SK-N-MC (cell line): ENCODE measurements at places on chromosomes 5 and 9.

GRCh38 chr9:71549023-71549422 lies 219.3 kb downstream of the CEMIP2 start:
- DNase-seq = no peak

GRCh38 chr5:1363160-1363559 lies 18.3 kb upstream of the CLPTM1L start:
- no peak for DNase-seq

- DNase-seq = no peak
Observed at GRCh38 chr9:11199335-11199734, 586.5 kb upstream of the PTPRD start.

DNA sequence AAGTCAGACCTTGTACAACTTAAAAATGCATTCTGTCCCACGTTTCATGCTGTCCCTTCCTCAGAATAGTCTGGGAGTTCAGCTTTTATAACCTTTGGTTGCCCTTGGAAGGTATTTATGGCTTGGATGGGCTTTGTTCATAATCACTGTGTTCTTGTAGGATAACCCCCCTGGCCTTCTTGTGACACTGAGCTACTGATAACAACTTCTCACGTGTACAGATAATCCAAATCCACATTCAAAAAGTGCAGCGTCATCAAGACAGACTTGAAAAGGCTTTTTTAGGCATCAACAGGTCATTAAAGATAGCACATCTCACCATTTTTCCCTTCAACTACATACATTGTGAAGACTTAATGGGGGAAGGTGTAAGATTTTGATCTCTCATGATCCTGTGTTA lies 42.0 kb downstream of the SLC1A3 start:
- DNase-seq = no peak

GRCh38 chr5:53323943-53324642 lies 156.3 kb upstream of the FST start:
- no peak for DNase-seq

DNA sequence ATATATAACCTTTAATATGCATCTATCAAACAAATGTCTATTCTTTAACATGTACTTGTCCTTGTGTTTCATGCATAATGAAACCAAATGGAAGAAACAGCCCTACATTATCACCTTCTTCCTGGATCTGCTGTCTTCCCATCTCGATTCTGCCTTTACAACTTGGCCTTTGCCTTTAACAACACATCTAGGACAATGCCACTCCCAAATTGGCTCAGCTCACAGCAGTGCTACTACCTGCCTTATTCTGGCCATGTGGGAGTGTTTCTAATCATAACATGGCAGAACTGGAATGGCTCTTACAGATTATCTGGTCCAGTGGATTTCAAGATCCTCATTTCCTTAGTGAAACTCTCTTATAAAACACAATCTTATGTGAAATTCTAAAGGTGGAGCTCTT lies 176.5 kb downstream of the CARTPT start:
- no peak for DNase-seq

DNA sequence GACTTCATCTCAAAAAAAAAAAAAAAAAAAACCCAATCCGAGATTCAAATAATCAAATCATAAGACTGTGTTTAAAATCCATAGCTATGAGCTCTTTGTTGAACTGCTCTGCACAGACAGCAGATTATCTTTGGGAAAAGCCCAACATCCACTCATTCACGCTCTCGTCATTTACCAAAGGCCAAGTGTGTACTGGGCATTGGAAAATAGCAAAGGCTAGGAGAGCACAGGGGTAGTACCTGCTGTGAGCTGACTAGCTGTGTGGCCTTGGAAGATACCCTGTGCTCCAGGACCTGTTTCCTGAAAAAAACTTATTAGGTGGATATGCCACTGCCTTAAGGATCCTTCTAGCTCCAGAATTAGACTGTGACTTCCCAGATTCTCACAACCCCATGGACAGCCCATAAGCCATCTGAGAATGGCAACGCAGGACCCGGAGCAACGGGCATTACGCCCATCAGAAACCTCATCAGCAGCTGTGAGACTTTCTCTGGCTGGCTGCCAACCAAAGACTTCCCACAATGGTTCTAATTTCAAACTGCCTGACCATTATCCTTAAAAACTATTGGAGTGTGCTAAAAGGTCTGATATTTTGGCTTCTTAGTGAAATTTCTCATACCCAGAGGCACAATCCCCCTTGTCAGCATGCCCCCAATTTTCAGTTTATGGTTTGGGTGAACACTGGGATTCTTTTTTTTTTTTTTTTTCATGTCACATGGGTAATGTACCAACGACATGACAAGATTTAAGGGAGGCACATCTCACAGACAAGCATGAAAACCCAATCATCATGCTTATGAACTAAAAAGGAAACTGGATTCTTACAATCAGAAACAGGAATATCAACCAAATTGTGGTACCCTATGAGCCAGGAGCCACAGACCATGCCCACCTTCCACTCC lies 16.8 kb downstream of the SERINC5 start:
- DNase-seq = no peak

- DNase-seq = peak; percentile 57
Observed at GRCh38 chr5:107359033-107359915, 311.5 kb downstream of the EFNA5 start.

DNA sequence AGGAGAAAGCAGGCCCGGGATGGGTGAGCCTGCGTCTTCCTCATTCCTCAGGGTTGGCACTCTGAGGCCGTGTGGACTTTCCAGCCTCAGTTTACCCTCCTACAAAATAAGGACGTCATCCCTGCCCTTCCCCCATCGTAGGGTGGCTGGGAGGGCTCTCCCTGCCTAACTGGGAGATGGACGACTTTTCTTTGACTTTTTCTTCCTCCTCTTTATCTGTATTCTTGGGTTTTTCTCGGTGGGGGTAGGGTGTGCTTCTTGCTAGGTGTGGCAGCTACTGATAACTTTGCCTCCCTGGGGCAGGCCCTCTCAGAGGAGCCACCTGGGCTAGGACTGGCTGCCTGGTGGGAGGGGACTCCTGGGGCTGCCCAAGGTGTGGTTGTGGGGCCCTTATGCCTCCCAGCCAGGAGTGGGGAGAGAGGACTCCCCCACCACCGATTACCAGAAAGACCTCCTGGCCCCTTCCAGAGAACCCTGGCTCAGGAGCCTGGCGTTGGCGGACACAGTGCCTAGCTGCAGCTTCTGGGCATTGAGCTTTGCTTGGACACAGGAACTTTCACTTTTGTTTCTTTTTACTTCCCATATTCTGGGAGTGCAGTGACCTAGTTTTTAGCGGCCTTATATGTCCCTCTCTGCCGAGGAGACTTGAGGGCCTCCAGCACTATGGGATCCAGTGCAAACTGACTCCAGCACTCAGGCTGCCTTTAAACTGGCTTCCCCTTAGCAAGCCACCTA lies 6.1 kb downstream of the GLIPR2 start:
- no peak for DNase-seq

DNA sequence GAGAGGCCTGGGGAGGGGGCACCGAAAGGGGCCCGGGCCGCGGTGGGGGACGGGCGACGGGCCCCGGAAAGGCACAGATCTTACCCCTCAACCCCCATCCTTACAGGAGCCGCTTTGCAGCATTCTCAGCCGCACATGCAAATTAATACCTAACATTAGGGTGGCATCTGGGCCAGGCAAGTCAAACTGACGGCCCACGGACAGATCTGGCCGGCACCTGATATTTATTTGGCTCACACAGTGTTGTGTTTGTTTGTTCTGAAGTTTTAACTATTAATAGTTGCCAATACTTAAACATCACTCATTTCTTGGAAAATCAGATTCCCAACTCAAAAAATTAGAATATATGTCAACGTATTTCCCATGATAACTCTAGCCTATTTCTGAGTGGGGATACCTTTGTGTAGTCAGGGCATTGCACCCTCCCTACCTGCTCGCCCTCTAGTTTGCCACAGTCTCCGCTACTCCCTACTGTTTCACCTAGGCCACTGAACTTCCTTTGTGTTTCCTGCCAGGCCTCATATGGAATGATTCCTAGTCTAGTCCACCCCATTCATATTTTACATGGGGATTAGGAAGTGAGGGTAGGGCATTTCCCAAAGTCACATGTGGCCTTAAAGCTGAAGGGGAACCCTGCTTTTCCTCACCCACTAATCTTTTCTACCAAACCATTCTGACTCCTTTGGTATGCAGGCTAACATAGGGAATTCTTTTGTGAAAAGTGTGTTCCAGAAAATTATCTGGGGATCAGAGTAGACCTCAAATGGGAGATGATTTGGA lies 71.9 kb upstream of the LARP1 start:
- no peak for DNase-seq

- no peak for DNase-seq
Observed at GRCh38 chr9:76634356-76635054, 129.7 kb upstream of the PCA3 start.

DNA sequence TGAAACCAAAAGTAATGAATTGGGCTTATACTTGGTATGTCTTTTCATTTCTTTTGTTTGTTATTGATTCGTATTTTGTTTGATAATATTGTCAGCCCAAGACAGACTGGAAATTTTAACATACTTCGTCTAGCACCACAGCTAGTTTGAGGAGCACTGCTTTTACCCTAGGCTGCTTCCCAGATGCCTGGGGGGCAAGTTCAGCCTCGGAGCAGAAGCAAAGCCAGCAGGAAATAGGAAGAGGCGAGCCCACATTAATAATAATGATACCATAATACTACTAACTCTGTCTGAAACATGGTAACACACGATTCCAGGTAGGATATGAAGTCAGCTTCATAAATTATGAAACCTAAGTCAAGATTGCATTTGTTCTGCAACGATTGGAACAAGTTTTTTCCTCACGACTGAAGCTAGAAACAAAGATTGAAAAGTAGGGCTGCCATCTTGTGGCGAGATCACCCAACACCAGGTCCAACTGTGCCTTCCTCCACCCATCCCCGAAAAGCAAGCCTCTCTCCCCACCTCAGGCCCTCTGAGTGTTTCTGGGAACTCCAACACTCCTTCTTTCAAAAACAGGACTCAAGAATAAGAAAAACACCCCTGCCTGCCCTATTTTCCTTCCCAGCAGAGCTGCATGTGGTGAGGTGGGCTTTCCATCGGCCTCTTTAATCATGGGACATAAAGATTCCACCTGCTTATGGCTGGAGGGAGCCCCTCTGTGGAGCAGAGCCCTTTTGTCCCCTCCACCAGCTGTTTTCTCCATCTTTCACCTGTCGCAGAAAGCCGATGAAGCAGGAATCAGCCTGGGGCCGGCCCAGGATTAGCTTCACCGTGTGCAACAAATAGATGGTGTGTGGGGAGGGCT lies 236.4 kb downstream of the CAAP1 start:
- DNase-seq = peak; percentile 3

DNA sequence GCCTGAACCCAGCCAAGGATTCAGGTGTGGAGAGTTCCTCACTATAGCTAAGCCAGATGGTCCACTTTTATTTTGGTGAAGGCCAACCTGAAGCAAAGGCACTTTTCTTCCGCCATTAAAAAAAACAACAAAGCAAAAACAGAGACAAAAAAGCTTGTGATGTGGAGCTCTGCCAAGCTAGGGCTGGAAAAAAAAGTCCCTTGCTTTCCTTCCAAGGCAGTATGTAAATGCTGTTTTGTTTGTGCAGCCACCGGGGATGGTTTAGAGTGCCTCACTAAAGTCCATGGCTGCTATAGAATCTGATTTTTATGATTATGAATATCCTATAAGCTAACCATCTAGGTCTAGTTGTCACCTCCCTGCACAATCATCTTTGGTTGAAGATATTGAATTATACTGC lies 14.9 kb downstream of the MEGF10 start:
- DNase-seq = no peak

GRCh38 chr9:76729116-76729515 lies 35.1 kb upstream of the PCA3 start:
- no peak for DNase-seq

GRCh38 chr9:32360983-32361673 lies 23.3 kb upstream of the ACO1 start:
- DNase-seq = no peak

DNA sequence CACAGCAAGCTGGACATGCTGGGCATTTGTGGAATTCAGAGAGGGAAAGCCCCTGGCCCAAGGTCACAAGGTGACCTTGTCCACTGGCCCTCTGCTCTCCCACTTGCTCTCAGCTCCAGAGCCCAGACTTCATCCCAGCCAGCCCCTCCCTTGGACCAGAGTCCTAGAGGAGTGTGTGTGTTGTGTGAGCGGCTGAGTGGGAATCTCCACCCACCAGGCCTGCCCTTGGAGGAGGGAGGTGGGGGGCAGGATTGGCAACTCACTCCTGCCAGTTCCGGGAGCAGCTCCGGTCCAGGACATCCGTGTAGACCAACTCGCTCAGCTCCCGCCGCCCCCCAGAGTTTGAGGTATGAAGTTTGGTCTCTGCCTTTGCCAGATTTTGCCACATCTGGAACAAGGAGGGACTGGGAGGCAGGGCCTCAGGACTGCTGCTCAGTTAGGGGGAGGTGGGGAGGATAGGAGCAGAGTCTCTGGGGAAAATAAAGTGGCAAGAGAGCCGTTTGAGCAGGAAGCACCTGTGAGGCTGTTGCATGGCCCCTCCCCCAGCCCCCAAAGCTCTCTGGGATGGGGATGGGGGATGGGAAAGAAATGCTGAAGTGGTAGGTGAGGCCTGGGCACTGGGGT lies 1.4 kb downstream of the MZB1 start:
- DNase-seq = no peak

DNA sequence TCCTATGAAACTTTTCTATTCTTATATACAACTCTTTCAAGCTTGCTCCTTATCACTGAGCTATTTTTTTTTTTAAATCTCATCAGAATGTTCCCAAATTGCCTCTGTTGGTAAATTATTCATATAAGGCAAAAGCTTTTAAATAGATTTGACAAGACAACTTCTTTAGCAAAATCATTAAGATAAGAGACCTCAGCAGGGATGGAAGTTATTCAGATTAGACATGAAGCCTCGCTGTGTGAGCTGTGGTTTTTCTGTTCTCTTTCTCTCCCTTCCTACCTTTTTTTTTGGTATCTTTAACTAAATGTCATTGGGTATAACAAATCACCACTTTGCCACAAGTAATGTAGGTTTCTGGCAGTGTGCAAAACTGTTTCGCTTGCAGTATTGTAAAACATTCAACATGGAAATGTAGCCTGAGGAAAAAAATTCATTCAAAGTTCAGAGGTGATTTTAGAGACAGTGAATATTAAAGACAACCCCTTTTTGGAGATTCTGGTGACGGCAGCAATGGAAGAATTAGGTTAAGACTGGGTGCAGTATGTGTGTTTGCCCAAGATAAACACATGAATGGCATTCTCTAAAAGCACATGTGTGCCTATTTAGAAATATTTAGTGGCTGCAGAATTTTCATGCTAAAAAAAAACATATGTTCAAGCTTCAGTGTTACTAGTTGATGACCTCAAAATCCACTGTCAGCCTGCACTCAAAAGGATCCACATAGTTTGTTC lies 467.1 kb downstream of the ZNF608 start:
- no peak for DNase-seq

- DNase-seq = no peak
Observed at GRCh38 chr5:177430140-177430951, 3.9 kb downstream of the GRK6 start.

DNA sequence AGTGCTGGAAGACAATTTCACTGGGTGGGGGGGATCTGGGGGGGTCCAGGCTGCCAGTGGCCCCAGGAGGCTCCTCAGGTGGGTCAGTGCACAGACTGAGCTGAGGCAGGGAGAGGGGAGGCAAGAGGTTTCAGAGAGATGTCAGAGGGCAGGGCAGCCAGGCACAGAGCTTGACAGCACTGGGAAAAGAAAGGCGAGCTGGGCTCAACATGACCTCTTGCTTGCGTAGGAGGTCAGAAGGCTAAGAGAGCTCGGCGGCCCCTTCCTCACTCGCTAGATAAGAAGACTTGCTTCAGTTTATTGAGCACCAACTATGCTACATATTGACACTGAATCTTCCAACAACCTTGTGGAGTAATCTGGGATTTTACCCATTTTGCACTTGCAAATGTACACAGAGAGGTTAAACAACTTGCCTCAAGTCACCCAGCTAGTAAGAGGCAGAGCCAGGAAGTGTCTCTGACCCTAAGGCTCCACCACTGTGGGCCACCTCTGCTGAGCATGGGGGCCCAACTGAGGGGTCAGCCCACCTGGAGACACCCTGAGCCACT lies 3.5 kb downstream of the PDLIM7 start:
- no peak for DNase-seq
